ENCODE measurements at places on chromosomes 1 and 21. TPM values are rescaled to one million over a fixed set of nuclear protein-coding genes. Genes with fewer than 3 reads are reported as not detected.

GRCh38 chr1:29655945-29656850, 419.9 kb downstream of the PTPRU start:
- DNase-seq = peak; percentile 68

- DNase-seq = no peak
Measured at GRCh38 chr21:33433425-33434114, 30.4 kb downstream of the IFNGR2 start.

DNA sequence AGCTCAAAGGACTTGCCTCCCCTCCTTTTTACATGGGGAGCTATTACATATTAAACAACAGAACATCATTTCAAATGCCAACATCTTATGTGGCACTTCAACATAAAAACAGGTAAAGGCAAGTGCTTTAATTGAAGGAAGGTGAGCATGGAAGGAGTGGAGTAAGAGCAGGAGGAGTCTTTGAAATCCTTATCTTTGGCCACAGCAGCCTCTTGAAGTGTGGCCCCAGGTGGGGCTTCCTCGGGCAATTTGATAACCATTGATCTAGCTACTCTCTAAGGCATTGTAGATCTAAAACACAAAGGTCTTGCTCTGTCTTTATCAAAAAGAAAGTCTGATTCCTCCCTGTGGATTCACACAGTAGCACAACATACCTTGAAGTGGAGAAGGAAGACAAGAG, 70.9 kb upstream of the PPP2R5A start:
- DNase-seq = no peak

- no peak for DNase-seq
Measured at GRCh38 chr1:59124166-59124565, 172.7 kb upstream of the FGGY start.

- DNase-seq = no peak
Measured at GRCh38 chr1:41919131-41919530, 409 bp upstream of the HIVEP3 start.

DNA sequence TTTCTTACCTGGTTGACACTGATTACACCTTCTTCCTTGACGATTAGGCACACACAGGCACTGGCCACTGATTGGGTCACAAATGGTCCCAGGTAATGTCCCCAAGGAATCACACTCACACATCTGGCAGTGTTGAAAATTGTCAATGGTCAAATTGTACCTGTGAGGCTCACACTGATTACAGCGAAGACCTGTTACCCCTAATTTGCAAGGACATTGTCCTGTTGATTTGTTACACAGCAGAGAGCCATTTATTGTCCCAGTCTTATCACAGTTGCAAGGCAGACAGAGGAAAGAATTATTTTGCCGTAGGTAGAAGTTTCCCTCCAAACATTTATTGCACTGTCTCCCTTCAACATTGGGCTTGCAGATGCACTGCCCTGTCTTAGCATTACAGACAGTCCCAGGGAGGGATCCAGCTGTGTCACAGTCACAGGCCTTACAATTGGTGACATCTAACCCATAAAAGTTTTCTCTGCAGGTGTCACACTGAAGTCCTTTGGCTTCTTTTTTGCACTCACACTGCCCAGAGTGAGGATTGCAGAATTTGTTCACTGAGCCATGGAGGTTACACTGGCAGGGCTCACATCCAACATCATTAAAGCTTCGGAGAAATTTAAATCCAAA, 176.6 kb downstream of the USH2A start:
- no peak for DNase-seq

DNA sequence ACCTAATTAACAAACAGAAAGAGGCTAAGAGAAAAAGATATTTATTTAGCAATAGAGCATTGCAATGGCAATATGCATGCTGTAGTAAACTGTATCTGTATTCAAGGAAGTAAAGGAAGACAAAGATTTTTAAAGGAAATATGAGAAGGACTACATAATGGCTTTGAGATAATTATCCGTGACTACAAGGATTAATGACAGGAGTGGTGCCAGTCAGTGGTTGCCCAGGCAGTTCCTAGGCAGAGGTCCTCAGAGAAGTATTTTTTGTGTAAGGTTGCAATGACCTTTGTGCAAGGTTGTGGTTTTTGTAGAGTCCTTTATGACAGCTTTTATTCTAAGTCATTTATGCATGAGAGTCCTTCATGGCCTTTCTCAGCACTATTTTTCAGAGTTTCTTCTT, 711.1 kb upstream of the CHRM3 start:
- no peak for DNase-seq

DNA sequence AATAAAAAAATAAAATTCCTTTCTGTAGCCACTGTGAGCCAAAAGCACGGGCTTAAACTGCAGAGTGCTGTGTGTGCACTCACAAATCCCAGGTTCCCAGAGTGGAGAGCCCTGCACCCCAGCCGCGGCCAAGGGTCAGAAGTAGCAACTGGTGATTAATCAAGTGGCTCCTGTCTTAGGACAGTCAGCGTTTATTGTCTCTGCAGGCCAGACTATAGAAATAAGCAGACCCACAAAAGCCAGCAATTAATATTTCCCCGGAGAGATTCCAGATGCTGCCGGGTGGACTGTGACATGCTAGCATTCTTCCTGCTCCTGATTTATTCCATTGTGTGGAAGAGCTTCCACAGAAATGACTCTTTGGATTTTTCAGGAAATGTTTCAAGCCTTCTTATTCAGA, 412.2 kb downstream of the KIF26B start:
- DNase-seq = no peak

The WDTC1 gene
- 59.6 TPM for total RNA-seq

The UBXN10 gene
- 1.0 TPM for total RNA-seq
